ENCODE measurements at places on chromosomes 4 and X.

- no peak for DNase-seq
Measured at GRCh38 chr4:107497054-107497453, 223.0 kb downstream of the PAPSS1 start.

DNA sequence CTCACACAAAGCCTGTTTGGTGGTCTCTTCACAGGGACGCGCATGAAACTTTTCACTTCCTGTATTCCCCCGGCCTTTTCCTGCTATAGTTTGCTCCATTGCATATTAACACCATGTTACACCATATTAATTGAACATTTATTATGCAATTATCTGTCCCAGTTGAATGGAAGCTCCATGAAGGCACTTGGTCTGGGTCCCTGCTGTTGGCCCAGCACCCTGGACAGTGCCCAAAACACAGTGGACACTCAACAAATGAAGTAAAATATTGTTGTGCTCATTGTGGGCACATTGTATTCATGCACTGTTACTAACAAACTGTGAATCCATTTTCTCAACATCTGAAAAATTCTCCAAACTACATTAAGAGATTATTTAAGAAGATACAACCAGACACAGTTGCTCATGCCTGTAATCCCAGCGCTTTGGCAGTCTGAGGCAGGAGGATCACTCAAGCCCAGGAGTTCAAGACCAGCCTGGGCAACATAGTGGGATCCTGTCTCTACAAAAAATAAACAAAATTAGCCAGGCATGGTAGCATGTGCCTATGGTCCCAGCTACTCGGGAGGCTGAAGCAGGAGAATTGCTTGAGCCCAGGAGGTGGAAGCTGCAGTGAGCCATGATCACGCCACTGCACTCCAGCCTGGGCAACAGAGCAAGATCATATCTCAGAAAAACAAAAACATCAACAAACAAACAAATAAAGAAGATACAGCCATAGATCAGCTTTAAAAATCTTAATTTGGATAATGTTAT is 292.7 kb upstream of the TENM3 start:
- DNase-seq = no peak

GRCh38 chr4:21181716-21182115 is 481.5 kb downstream of the PACRGL start:
- no peak for DNase-seq

DNA sequence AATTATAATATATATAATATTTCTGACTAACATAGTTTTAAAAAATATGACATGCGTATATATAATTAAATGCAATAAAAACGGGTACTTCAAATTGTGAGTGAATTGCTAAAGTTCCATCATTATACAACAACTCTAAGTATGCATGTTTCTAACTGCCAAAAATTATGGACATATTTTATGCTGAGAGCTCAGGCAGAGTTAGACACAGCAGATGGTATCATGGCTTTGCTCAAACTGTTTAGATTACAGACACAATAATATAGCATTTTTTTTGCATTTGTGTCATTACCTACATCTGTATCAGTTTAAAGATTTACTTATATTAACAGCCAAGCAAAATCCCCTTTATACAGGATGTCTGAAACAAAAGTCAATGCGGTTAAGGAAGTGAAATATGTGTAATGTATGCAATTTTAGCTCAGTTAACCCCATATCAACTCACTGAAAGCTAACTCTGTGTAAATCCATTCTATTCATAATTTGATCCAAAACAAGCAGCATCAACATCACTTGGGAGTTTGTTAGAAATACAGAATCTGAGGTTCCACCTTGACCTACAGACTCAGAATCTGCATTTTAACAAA is 119.1 kb upstream of the CNKSR2 start:
- DNase-seq = no peak

DNA sequence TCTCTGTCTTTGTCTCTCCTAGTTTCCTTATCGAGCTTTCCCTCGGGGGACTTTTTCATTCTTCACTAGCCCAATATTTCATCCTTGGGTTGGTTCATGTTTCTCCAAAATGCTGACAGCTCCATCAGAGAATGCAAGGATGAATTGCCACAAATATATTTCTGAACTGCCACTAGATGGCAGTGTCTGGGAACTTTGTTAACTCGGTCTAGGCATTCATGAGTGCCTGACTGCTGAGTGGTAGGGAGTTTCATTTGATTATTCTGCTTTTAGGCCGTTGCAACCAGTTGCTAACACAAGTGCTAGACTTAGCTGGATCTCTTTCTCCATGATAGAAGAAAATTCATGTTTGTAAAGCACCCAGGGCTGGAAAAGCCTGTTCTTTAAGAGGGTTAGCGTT is 73.5 kb upstream of the RAP2C start:
- DNase-seq = no peak

DNA sequence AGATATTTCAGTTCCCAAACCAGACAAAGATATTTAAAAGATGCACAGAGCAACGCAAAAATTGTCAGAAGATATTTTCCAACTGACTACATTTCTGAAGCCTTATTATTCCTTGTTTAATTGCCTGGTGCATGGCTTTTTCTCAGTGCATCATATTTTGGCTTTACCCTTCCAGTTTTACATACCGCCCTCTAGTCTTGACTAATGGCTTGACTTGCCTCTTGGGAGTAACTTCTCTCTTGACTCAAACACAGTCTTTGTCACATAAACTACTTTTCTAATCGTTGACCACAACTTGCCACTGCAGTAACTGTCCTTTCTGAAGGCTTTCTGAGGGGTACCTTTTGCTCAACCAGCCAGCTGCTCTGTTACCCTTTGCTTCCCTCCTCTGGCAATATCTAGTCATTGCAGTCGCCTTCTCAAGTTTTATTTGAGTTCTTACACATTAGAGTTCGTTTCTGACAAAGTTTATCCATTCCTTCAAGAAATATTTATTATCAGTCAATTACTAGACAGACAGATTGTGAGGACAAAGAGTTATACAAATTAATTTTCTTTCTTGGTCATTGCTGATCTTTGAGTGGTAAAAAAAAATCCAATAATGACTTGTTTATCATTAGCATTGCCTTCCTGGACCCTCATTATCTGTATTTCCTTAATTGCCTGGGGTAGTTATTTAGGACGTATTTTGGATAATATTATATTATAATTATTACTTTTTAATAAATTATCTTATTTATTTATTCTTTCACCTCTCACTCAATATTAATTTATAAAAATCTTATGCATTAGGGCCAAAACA is 506.9 kb upstream of the PCDH10 start:
- peak; percentile 0 for DNase-seq

DNA sequence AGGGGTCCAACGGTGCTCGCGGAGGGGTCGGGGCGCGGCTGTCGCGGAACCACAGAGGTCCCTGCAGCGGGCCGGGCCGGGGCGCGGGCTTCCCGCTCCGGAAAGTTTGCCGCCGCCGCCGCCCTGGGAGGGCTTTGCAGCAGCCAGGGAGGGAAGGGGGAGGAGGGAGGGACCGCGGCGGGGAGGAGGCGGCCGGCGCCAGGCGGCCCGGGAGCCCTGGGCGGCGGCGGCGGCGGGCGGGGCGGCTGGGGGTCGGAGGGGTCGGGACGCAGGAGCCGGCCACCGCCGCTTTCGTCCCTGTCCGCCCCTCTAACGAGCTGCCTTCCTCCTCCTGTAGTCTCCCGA is 375 bp downstream of the FGFR3 start:
- no peak for DNase-seq

GRCh38 chrX:28595346-28595745 is 8.1 kb downstream of the IL1RAPL1 start:
- no peak for DNase-seq

- no peak for DNase-seq
Measured at GRCh38 chr4:124593494-124593893, 119.0 kb downstream of the ANKRD50 start.

DNA sequence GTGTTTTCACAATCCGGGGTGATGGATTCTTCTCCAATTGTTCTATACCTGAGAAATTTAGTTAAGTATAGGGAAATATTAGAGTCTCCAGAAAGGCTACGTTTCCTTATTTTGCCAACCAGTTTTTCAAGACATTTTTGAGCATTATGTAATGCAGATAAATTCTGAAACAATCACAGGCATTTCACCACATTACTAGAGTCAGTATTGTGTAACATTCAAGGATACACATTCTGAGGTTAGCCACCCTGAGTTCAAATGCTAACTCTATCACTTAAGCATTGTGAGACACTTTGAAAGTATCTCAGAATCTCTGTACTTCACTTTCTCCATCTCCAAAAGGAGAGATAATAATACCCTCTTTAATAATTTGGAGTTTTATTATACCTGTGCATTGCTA is 10.6 kb downstream of the SULT1B1 start:
- no peak for DNase-seq

DNA sequence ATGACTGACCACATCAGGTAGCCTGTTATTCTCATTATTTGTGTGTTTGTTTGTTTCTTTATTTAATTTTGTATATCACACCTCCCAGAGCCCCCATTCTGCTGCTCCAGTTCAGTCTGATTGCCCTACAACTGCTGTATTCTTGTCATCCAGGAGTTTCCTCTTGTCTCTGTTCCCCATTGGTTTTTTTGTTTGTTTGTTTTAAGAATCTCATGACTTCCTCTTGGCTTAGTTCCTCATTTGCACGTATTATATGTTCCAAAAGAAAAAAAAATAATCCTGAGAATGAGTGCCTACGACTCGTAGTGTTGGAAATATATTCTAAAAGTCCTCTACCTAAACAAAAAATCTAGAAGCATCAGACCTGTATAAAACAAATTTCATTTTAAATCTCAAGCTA is 142.3 kb upstream of the SLIT2 start:
- no peak for DNase-seq

DNA sequence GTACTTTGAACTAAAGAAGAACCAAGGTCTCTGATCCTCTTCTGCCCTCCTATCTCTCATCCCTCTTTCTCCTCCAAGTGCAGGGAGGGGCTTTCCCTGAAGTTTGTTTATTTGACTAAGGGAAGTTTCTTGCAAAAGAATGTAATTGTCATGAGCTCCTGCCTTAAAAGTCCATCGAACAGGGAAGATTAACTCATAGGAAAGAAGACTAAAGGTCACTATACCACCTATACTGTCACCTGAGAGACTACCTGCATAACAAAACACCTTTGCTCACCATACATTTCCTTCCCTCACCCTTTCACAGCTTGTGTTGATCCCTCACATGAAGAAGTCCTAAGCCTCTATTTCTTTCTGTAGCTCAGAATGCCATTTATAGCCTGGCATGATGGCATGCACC is 59.4 kb upstream of the C4orf54 start:
- no peak for DNase-seq

DNA sequence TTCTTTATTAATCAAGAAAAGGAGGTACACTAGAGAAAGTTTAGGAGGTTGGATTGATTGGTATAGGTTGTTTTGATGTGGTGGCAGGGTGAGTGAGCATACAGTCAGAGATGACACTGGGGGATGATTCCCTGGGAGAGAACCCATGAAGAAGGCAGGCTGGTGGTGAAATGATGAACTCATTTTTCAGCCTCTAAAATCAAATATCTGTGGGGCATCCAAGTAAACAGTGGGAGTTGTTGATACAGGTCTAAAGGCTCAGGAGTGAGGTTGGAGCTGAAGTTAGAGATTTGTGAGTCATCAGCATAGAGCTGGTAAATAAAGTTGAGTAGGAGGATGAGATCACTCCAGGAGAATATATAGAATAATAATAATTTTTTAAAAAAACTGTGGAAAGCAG is 10.0 kb upstream of the AP1S2 start:
- no peak for DNase-seq

- no peak for DNase-seq
Measured at GRCh38 chr4:148302416-148302815, 139.8 kb downstream of the NR3C2 start.

- DNase-seq = no peak
Measured at GRCh38 chr4:13535118-13535517, 9.2 kb downstream of the NKX3-2 start.

GRCh38 chr4:76984127-76984526 is 34.6 kb downstream of the SEPTIN11 start:
- DNase-seq = no peak

DNA sequence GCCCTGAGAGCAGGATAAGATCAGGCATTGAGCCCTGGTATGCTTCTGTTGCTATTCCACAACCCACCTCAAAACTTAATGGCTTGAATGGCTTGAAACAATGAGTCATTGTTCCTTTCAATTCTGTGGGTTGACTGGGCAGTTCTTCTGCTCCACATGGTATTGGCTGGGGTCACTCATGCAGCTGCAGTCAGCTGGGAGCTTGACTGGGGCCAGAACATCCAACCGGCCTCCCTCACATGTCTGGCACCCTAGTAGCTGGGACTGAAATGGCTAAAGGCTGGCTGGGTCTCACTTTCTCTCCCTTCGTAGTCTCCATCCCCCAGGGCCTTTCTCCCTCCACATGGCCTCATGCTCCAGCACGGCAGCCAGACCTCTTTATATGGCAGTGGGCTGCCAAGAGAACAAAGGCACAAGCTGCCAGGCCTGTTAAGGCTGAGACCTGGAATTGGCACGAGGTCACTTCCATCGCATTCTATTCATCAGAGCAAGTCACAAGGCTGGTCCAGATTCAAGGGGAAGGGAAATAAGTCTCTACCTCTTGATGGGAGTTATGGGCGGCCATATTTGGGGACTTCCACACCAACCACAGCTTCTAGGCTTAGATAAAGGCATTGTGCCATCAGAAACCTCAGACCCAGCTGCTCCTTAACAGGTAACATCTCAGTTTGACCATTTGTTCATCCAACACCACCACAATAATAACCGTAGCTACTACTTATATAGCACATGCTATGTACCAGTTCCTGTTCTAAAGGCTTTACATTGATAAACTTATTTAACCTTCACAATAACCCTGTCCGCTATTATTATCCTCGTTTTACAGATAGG is 159.7 kb upstream of the ATP6AP2 start:
- DNase-seq = no peak

DNA sequence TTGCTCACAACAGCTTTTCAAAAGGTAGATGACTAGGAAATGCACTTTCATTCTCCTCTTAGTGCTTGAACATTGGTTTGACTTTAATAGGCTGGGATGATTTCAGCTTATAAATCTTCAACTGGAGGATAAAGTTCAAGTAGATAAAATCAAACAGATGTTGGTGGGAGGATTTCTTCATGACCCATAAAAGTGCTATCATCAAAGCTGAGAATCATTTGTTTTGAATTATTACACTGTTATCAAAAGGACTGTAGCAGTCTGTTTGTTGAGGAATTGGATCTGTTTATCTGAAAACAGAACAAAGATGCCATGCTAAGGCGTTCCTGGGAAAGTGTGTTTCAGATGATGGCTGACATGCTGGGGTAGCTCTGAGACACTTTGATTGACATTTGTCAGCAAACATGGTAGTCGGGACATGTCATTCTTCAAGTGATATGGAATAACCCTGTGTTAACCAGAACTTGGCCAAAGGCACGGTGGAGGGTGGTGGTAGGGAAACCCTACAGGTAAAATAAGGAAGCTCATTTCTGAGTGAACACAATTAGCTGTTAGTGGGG is 304.0 kb upstream of the PITX2 start:
- no peak for DNase-seq

GRCh38 chrX:132401935-132402334 is 86.9 kb downstream of the MBNL3 start:
- DNase-seq = no peak

DNA sequence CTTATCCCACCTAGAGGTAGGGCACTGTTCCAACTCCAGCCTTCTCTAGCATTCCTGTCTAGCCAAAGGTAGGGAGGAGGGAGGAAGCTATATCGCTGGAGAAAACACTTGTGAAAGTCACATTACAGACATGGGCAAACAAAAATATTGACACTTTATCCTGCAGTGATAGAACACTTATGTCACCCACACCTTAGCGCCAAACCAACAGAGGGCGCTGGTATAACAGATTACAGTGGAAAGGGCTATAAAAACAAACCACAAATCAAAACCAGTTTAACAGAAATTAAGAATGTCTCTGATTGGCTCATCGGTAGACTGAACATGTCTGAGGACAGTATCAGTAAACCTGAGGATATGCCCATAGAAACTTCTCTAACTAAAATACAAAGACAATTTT is 451.3 kb downstream of the TLL1 start:
- DNase-seq = no peak

- no peak for DNase-seq
Measured at GRCh38 chr4:25088093-25088952, 57.6 kb upstream of the LGI2 start.
